Immature natural killer cell (primary cell): ENCODE measurements at places on chromosomes 6 and 20.

DNA sequence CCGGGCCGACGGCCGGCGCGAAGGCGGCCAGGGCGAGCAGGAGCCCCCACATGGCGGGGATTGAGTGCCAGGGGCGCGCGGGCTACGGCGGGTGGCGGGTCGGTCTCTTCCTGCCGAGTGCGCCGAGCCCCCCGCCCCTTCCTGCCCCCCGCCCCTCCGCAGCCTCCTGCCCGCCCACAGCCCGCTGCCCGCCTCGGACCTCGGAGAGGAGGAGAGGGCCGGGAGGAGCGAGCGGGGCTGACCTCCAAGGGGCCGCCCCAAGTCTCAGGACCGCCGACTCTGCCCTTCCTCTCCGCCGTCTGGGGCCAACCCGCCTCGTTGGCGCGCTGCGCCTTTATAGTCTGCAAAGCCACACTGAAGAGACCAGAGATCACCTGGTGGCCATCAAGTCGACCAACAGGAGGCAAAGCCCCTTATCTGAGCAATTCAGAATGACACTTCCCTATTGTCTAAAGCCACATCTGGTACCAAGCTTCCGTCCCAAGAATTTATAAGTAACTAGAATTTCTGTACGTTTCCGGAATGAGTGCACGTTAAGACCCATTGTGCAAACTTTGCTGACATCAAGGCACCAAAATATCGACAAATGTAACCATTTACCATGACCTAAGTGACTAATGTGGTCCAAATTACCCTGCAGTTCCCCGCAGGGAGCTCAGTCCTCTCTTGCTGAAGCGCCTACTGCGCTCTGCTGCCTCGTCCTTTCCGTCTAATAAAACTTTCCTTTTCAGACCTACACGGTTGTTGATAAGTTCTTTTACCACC lies at the start of gene CPXM1:
CPXM1 (minus strand) TSS at position 107 of the 765 bp plus-strand sequence; CDS start at position 52, 55 bp downstream.
- DNase-seq = peak; percentile 15

GRCh38 chr6:10425975-10426780 lies 11.3 kb upstream of the TFAP2A start:
- no peak for DNase-seq

- DNase-seq = no peak
These were observed 19.1 kb downstream of the TGM3 start for GRCh38 chr20:2314759-2315439.

- no peak for DNase-seq
These were observed 9.2 kb downstream of the CDH22 start for GRCh38 chr20:46299078-46299477.

- no peak for DNase-seq
These were observed 21.2 kb upstream of the TTPAL start for GRCh38 chr20:44454306-44454963.

DNA sequence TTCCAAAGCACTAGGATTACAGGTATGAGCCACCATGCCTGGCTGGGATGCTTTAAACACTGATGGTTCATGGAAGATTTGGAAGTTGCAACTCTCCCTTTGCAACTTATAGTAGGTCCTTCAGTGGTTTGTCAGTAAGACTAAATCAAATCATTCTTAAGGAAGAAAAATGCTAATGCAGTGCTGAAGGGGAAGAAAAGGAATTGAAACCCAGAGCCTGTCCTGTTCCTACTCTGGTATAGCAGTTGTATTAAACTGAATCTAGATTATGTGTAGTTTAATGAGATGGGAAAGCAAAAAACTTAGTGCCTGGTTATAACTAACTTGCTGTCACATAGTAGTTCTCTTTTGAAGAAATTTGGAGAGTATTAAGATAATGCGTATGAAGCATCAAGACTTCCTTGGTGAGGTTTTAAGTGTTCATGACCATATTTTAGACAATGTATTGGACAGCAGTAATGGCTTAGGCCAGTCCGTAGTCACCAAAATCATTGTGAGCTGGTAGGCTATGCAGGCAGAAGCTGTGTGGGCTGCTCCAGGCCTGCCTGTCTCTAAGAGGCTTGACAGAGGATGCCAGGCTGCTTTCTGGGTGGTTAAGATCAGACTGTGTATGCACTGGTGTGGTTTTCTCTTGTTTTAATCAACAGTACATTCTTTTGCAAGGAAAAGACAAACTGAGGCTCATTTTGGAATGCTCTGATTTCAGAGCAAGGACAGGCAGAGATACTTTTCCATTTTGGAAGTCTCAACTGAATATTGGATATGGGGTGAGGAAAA lies 14.0 kb downstream of the PAQR8 start:
- no peak for DNase-seq

- no peak for DNase-seq
These were observed 33.3 kb downstream of the ORC3 start for GRCh38 chr6:87623248-87623647.

DNA sequence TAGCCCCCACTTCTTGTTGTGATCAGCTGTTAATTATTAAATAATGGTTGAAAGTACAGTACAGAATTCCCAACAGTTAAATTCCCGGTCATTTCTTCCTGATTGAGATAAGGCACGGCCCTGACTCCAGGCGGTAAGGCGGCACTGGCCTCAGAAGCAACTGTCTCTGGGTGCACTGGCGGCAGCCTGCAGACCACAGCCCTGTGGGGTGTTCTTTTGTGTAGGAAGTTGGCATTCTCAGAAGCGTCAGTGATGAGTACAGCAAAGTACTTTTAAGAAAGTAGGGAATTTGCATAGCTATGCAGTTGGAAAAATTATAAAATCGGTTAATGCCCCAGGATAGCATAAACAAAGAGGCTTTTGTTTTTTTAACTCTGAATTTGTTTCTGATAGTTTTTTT lies 50.5 kb downstream of the SAMD5 start:
- DNase-seq = no peak

GRCh38 chr6:17096096-17096495 lies 5.8 kb upstream of the STMND1 start:
- no peak for DNase-seq

DNA sequence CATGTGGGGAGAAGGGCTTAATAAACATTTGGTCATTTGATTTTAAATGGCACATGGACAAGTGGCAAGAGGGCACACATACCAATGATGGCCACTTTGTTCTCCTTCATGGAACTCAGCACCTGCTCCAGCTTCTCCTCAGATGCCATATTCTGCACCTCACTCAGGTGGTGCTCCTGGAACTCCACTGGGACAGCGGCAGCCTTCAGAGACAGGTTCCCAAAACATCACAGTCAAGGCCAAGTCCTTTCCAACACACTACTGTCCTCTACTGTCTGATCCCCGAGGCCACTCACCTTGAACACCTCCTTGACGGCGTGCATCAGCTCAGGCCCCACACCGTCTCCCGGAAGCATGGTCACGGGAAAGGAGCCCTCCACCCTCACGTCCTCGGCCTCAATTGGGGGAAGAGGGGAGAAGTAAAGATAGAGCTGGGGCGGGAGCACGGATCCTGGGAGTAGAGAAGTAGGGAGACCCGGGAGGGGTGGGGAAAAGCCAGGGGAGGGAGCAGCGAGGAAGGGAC lies 591 bp downstream of the IDH3B start:
- no peak for DNase-seq

DNA sequence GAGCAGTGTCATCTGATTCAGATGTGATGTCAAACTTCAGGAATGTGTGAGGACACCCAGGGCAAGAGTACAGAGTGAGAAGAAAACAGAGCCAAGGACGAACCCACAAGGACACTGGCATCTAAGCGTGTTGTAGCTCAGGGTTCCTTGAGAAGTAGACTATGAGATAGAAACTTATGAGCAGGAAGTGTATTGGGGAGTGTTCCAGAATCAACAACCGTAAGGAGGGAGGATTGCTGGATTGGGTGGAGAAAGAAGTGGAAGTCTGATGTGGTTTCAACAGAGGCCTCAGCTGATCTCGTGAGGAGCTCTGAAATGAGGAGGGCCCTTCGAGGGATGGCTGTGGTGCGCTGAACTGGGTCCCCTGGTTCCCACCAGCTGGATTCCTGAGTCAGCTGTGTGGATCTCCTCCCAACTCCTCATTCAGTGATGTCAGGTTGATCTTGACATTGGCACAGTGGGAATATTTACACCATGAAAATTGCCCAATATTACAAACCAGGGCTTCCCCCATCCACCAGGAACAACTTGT lies 25.7 kb upstream of the IGF2R start:
- no peak for DNase-seq

- DNase-seq = peak; percentile 41
These were observed 16.6 kb upstream of the FBXO9 start for GRCh38 chr6:53048431-53049195.

DNA sequence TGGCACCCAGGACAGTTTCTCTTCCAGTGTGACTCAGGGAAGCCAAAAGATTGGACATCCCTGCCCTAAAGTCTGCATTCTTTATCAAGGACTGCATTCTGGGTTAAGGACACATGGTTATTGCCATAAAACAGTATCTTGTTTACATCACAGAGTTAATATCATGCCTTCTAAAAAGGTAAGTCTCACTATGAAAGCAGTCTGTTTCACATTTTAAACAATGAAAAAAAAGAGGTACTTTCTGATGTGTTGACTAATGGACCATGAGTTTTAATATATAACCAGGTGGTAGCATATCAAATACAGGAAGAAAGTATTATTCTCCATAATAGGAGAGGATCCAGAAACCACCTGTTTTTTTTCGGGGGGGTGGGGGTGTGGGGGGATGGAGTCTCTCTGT lies 93.7 kb downstream of the TIAM2 start:
- no peak for DNase-seq

- DNase-seq = no peak
These were observed 45.4 kb downstream of the PANK2 start for GRCh38 chr20:3934624-3935023.

GRCh38 chr20:49510562-49511122 lies 28.2 kb upstream of the KCNB1 start:
- DNase-seq = no peak

DNA sequence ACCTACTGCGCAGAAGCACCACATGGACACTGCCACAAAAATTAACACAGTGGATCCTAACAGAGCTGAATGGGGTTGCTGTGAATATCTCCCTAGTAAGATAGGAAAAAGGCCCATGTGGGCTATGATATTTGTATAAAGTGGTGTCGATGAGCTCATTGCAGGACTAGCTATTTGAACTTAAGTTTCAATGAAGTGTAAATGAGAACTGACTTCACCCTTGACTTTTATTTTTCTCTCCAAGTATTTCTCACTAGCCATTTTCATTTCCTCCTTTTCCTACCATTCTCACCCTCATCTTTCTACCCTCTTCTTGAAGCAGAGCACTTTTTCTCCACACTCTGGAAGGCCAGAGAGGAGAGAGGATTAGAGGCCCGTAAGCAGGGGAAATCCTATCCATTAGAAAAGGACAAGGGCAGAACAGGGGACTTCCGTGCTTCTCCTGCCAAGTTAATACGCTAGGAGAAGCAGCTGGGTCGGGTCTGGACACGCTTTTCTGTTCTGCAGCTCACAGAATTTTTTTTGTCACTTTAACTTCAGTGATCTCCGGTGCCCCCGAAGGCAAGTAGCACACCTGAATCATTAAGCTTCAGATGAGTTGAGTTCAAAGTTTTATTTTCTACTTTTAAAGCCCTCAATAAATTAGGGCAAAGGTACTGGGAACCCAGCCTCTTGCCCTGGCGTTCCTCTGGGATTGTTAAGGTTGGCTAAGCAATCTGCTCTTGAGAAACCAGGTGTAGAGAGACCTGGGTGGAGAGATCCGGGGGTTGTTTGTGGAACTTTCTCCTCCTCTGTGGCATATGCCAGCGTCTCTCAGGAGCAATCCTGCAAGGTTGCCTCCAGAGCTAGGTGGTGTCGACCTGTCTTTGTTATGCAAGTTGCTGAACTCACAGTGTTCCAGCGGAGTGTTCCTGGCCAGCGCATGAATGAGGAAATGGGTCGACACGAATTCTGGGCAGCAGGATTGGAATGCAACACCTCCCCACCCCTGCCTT lies 56.2 kb upstream of the ARID1B start:
- DNase-seq = no peak

DNA sequence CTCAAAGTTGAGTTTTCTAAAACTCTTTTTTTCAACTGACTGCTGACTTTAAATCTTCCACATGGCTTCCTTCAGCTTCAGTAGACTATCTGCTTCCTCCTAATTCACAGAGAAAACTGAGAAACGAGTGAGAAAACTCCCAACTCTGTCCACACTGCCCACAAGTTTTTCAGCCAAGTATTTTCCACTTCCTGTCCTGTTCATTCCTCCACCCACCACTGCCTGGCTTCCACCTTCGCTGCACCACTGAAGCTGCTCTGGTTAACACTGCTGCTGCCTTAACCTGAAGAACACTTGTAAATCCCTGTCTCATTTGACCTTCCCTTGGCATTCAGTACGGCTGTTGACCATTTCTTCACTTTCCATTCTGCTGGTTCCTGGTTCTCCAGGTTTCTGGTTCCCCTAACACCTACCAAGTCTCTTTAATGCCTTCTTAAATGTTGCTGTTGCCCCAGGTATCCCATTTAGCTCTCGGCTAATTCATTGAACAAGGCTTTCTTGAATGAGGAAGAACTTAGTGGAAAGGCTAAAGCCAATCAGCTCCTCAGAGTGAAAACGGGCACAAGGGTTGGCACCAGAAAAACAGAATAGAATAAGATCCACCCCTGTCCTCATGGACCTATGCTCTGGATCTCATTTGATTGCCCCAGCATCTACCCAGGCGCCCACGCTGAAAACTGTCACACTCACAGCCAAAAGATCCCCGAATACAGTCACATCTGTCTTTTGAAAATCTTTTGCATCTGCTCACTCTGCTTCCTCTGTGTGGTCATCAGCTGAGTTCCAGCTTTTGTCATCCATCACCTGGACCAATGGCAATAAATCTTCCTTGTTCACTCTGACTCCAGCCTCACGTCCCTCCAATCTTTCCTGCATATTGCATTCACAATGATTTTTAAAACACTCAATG lies 104.4 kb upstream of the TAB2 start:
- no peak for DNase-seq

DNA sequence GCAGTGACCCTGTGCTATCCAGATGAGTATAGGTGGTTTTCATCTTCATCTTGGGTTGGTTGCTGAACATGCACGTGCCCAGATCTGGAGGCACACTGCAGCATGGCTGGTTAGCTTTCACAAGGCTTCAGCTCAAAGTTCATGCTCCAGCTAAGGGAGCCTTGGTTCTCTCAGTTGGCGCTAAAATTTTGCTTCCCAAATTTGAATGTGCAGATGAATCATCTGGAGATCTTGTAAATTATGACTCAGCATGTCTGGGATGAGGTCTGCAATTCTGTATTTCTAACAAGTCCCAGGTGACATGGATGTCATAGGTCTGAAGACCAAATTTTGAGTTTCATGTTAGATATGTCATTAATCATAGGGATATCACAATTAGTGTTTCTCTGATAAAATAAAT lies 230.8 kb downstream of the FOXA2 start:
- no peak for DNase-seq
